Glutamatergic neuron (in vitro differentiated cells): ENCODE measurements at places on chromosomes 6 and 20.

DNA sequence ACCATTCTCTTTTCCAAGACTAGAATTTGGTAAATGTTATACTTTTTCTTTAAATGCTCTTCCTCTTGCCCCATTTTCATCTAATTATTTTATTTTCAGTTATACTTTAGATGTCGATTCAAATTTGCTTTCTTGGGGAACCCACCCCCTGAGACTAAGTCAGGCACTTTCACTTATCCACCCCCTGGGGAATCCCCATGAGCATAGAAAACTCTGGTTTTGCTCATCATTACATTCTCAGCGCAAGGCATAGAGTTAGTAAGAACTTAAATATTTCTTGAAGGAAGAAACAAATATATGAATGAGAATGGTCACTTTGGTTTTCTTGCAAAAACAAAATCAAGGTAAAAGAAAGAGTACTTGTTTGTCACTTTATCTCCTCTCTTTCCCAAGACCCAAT, 25.1 kb upstream of the HSF2 start:
- no peak for DNase-seq

GRCh38 chr6:35354361-35355135, 12.2 kb downstream of the PPARD start:
- no peak for DNase-seq

- no peak for DNase-seq
These were observed 15.1 kb downstream of the HIVEP2 start for GRCh38 chr6:142929751-142930358.

- no peak for DNase-seq
These were observed 308.9 kb upstream of the THEMIS start for GRCh38 chr6:128209771-128210170.

- no peak for DNase-seq
These were observed 224.3 kb upstream of the FOXA2 start for GRCh38 chr20:22808628-22809027.

- DNase-seq = no peak
These were observed 53.9 kb downstream of the CEBPB start for GRCh38 chr20:50244352-50245149.

GRCh38 chr20:39042279-39043150, 80.4 kb downstream of the DHX35 start:
- no peak for DNase-seq

DNA sequence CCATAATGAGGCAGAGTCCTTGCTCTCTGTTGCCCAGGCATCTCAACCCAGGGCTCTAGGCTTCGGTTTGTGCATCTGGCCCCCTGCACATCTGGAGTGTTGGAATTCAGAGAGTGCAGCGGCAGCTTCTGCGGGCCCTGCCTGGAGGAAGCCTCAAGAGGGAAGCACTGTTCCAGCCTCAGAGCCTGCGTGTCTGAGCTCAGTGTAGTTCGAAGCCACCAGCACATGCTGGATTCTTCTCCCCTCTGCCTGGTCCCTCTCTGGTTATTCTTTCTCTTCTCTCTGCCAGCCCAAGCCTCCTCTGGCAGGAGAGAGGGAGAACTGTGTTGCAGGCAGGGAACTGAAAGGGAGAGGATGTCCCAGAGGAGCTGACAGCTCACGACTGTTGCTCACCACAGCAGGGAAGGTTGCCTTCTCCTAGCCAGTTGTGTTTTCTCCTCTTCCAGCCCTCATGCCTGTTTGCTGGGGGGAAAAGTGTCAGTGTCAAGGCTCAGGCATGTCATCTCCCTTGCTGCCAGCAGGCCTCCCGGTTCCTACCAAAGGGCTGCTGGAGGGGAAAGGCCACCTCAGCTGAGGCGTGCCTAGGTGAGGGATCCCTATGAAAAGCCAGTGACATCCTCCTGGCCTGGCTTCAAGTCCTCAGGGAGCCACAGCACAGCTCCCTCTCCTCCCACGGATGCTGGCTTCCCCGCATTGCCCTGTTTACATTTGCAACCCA, 126.0 kb upstream of the LRFN2 start:
- no peak for DNase-seq

GRCh38 chr20:48603819-48604405, 223.9 kb downstream of the PREX1 start:
- DNase-seq = no peak

GRCh38 chr6:138182939-138183789, 21.4 kb downstream of the ARFGEF3 start:
- DNase-seq = no peak

GRCh38 chr20:22700367-22700766, 116.0 kb upstream of the FOXA2 start:
- no peak for DNase-seq

DNA sequence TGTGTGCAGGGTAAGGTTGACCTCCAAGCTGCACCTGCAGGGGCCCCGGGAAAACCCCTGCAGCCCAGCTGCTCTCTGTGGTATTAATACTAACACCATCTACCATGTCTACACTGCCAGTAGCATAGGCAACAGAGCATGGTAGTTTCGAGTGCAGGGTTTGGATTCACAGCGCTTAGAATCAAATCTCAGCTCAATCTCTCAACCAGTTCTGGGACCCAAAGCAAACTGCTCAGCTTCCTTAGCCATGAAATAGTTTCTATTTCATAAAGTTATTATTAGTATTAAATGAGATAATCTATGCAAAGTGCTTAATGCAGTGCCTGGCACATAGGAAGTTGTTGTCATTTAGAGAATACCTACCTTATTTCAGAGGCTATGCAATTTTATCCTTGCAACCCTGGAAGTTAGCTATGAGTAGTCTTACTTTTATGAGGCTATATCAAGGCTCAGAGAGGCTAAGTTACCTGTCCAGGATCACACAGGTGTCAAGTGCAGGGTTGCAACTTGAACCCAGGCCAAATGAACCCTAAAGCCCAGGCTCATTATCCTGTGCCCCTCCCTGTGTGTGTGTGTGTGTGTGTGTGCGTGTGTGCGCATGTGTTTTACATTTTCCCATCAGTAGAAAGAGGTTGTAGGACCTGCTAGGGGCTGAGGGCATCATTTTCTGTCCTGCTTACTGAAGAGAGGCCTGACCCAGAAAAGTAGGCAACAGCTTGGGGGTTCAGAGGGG, 27.6 kb upstream of the MRPS18A start:
- no peak for DNase-seq

- DNase-seq = no peak
These were observed 26.2 kb upstream of the TCFL5 start for GRCh38 chr20:62887860-62888239.

- DNase-seq = no peak
These were observed 202.3 kb downstream of the FOXC1 start for GRCh38 chr6:1812034-1812433.

GRCh38 chr20:54168961-54169862, 4.6 kb downstream of the CYP24A1 start:
- DNase-seq = no peak

DNA sequence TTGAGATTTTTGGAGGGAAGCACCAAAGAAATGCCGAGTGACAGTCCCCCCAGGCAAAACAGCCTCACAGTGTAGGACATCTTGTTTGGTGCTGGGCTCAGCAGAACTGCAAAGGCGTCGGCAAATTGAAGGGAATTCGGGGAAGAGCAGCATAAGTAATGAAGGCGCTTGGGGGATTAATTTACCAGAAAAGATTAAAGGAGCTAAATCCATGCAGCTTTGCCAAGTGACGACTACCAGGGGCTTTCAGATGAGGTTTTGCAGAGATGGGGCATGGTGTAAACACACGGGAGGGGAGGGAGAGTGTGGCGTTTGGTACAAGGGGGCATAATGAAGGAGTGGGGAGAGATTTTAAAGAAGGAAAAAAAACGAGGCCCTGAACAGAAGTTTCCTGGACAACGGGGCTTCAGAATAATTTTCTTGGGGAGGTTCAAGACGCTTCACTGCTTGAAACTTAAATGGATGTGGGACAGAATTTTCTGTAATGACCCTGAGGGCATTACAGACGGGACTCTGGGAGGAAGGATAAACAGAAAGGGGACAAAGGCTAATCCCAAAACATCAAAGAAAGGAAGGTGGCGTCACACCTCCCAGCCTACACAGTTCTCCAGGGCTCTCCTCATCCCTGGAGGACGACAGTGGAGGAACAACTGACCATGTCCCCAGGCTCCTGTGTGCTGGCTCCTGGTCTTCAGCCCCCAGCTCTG, 45.4 kb upstream of the CDH22 start:
- DNase-seq = no peak

DNA sequence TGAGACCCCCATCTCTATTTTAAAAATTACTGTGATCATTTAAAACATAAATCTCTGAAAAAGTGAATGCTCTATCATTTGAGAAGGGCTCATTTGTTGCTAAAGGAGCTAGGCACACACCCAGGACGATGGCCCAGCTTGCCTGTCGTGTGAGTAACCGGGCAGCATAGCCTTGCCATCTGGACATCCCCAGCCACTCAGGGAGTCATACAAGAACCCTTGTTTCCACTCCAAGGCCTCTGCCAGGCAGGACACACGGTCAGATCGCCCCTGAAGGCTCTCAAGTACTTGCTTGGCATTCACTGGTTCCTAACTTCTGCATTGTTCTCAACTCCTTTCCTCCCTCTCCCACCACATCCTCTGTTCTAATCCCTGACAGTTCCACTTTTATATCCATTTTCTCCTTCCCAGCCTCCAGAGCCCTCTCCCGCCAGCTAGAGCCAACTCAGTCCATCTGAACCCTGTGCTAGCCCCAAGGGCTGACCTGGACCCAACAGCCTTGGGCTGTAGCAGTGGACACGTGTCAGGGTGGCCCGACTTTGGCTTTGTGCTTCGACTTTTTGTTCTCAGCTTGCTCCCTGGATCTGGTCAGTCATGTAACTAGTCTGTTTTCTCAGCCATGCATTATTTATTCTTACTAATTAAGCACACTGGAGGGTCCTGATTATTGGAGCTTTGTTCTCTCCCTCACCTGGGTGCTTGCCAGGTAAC, 15.7 kb upstream of the EZR start:
- no peak for DNase-seq

GRCh38 chr20:9220874-9221547, 152.1 kb downstream of the PLCB4 start:
- no peak for DNase-seq

- no peak for DNase-seq
These were observed 128.9 kb upstream of the NAA20 start for GRCh38 chr20:19888269-19888671.

GRCh38 chr20:63545814-63546213, 1.7 kb downstream of the SRMS start:
- DNase-seq = no peak

GRCh38 chr6:156791320-156791850, 14.2 kb downstream of the ARID1B start:
- DNase-seq = no peak

- no peak for DNase-seq
These were observed 563.0 kb upstream of the AGPAT4 start for GRCh38 chr6:161836643-161837448.

DNA sequence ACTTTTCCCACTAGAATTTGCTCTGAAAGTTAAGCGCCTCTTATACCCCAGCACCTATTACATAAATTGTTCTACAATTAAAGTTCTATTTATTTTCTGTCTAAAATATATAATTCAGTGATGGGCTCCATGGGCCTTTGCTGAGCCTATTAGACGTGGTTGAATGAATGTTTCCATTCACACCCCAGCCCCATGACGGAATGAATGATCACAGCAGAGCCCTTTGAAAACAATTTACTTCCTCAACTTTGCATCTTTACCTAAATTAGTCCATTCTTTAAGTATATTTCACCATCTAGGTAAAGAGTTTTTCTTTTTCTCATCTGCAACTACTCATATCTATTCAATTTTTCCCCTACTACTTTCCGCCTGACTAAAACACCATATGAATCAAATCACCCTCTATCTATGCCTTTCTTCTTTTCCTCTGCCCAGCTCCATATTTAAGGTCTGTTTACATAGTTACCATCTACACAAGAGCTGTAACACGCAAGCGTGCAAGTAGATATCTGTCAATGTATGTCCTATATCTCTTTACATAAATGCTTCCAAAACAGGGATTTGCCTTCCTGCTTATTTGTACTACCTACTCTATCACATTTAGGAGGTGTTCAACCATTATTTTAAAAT, 69.7 kb downstream of the ECT2L start:
- DNase-seq = no peak

DNA sequence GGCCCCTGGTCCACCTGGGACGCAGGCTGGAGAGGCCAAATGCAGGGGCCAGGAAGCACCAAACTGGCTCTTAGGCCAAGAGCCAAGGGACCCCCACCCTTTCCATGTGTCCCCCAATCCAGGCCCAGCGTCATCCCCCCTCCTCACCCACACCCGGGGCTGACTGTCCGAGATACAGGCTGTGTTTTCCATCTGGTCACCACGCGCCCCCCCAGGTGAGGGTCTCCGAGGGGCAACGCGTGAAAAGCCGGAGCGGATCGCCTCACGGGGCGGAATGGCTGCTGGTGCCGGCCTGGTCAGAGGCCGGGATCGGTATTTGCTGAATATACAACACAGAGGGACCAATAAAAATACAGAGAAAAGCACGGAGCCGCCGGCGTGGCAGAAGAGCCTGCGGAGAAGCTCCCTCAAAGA, 5.2 kb upstream of the ABHD16B start:
- DNase-seq = no peak
